ENCODE measurements at places on chromosomes 7 and 10. TPM values are rescaled to one million over a fixed set of nuclear protein-coding genes. Genes with fewer than 3 reads are reported as not detected.

- H3K4me1 ChIP-seq: no peaks in the 10 kb centered on the region
- DNase-seq: no peak
- no peak overlapping the region for H3K4me3 ChIP-seq
- H3K27me3 ChIP-seq: peaks cover 4% of the 10 kb centered on the region
- H3K27ac ChIP-seq: no peak overlapping the region
- no peaks in the 10 kb centered on the region for H3K36me3 ChIP-seq
These were observed 77.7 kb upstream of the GNA12 start for GRCh38 chr7:2921653-2922347.

DNA sequence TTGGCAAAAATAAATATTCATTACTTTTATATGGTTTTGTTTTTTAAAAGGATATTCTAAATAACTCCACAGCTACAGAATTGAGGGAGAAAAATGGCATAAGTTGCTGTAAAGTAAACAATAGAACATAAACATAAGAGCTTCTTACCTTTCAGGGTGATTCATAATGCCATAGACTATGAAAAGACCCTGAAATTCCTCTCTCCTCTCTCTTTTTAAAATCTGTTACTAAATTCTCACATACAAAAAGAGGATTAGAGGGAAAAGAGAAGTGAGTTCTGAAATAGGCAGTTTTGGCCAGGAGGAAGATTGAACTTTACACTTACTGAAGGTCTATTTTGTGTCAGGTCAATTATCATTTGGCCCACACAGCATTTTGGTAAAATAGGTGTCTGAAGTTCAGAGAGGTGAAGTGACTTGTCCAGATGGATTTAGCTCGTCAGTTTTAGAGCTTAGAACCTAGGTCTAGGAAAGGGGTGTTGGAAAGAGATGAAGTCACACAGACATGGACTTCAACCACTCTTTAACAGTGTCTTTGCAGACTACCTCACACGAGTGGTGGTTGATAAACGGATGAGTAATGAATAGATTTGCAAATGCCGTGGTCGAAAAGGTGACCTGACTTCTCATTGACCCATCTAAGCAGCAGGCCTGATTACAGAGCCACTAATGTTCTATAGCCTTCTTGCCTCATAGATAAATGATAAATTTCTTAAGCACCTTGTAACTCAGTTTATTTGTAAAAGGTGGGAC is 190.6 kb upstream of the CCDC6 start:
- H3K36me3 ChIP-seq: no peaks in the 10 kb centered on the region
- no peak overlapping the region for H3K27ac ChIP-seq
- H3K27me3 ChIP-seq: no peaks in the 10 kb centered on the region
- H3K4me3 ChIP-seq: no peak overlapping the region

GRCh38 chr10:23037561-23037960 is 57.8 kb upstream of the MSRB2 start:
- no peaks in the 10 kb centered on the region for H3K27me3 ChIP-seq
- no peaks in the 10 kb centered on the region for H3K4me1 ChIP-seq
- no peaks in the 10 kb centered on the region for H3K36me3 ChIP-seq
- no peak overlapping the region for H3K27ac ChIP-seq
- DNase-seq: no peak
- H3K4me3 ChIP-seq: no peak overlapping the region

GRCh38 chr7:149625947-149626392 is 128.4 kb upstream of the ZNF746 start:
- no peak overlapping the region for H3K4me3 ChIP-seq
- H3K27me3 ChIP-seq: no peaks in the 10 kb centered on the region
- H3K4me1 ChIP-seq: peaks cover 26% of the 10 kb centered on the region
- H3K27ac ChIP-seq: no peak overlapping the region
- H3K36me3 ChIP-seq: peaks cover under 1% of the 10 kb centered on the region

- H3K4me1 ChIP-seq: no peaks in the 10 kb centered on the region
- no peaks in the 10 kb centered on the region for H3K27me3 ChIP-seq
- no peak overlapping the region for H3K4me3 ChIP-seq
These were observed 99.6 kb downstream of the NPSR1 start for GRCh38 chr7:34757570-34758110.

DNA sequence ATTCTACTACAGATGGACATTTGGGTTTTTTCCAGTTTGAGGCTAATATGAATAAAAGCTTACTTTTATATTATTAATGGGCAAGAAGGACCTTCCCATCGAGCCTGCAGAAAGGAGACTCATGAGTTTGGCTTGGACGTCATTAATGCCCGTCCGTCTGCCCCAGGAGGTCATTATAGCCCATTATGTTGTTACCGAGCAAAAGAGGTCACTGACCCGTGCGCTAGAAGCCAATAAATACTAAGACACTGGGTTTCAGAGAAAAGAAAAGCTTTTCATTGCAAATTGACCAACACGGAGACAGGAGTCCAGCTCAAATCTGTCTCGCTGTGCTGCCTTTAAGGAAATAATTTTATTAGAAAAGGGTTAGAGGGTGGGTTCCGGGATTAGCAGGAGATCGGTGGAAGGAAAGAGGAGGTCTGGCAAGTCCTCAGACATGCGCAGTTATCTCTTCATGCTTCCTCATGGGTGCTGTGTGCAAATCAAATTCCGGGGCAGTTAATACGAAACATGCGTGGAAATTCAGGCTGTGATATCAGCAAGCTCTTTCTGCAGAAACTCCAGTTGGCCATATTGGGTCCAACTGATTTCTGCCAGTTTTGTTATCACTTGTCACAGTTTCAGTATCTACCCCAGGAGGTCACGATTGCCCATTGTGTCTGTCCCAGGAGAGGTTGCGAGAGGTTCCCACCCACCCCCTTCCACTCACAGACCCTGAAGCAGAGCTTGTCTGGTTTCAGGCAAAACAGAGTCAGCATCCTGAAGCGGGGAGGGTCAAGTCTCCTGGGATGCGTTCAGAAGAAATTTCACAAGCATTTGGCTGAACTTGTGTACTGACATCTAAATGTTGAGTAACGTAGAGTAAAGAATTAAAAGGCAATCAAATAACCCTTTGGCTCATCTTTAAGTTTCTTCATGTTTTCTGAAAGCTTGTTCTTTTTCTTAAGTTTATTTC is 1.1 kb upstream of the GALNTL5 start:
- DNase-seq: peak; percentile 36
- H3K36me3 ChIP-seq: no peaks in the 10 kb centered on the region

DNA sequence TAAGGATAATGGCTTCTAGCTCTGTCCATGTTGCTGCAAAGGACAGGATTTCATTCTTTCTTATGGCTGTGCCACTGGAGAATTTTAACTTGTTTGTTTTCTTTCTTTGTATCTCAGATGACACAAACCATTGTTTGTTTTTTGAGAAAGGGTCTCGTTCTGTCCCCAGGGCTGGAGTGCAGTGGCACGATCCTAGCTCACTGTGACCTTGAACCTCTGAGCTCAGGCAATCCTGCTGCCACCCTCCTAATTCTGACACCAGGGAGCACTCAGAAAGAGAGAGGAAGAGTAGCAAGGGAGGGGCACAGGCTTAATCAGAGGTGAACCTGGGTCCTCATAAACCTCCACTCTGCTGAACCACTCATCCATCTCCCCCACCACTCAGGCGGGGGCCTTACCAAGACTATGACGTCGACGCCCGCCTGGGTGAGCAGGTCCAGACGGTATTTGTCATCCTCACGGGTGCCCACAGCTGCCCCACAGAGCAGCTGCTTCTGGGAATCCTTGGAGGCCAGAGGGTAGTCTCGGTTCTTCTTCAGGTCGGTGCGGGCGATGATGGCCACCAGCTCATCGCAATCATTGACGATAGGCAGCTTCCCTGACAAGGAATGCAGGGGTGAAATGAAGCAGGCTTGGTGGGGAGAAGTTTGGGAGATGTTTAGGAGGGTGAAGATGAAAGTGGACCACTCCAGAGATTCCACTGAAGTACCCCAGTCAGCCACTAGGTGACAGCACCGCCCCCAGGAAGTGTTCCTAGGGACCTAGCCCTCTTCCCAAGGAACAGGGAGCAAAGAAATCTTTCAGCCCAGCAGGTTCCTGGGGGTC is 11.6 kb downstream of the IMPDH1 start:
- H3K4me1 ChIP-seq: no peaks in the 10 kb centered on the region
- H3K27ac ChIP-seq: no peak overlapping the region
- H3K36me3 ChIP-seq: peaks cover 87% of the 10 kb centered on the region
- H3K4me3 ChIP-seq: no peak overlapping the region

Gene GLI3
- 0.50 TPM for polyA plus RNA-seq

Gene ANKRD2
- polyA plus RNA-seq: 450 TPM

Gene PTF1A
- polyA plus RNA-seq: not detected

Gene LDB1
- 29.5 TPM for polyA plus RNA-seq

- no peaks in the 10 kb centered on the region for H3K27me3 ChIP-seq
- H3K4me3 ChIP-seq: no peak overlapping the region
- H3K4me1 ChIP-seq: no peaks in the 10 kb centered on the region
- no peaks in the 10 kb centered on the region for H3K36me3 ChIP-seq
These were observed 164.8 kb downstream of the THSD7A start for GRCh38 chr7:11667071-11667809.

GRCh38 chr10:24901686-24902399 is 50.6 kb downstream of the PRTFDC1 start:
- no peak overlapping the region for H3K4me3 ChIP-seq
- peaks cover 19% of the 10 kb centered on the region for H3K4me1 ChIP-seq
- no peaks in the 10 kb centered on the region for H3K36me3 ChIP-seq
- DNase-seq: no peak

DNA sequence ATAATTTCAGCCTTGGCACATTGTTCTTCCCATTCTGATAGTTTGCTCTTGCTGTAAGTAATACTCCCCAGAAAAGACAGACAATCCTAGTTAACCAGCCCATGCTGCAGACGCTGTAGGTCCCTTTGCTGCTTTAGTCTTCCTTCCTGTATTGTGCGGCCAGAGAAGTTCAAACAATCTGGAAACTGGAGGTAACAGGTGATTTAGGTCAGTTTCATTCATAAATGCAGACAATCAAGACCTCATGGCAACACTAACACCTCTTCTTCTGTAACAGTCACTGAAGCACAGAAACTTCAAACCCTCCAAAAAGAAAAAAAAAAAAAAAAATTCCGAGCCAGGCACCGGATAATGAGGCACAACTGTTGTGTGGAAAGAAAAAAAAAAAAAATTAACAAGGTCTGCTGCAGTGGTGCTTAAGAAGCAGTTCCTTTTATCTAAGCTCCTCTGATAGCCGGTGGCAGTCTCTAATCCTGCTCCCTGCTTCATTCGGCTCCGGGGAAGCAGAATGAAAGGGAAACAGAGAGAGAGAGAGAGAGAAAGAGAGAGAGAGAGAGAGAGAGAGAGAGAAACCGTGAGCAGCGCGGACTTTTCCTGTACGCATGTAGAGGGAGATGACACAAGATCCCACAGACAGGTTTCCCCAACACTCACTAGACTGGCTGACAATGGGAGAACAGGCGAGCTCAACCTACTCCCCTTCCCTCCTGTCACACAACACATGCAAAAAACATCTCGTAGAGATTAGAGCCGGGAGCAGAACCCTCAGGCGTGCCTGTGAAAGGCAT is at the start of gene SEMA3A:
Gene SEMA3A (minus strand): TSS at position 306 of the 788 bp plus-strand sequence. CDS start 203 bp downstream, at position 103.
- H3K4me1 ChIP-seq: no peaks in the 10 kb centered on the region
- peak within 1 kb of the TSS; percentile 27 for H3K4me3 ChIP-seq
- H3K27ac ChIP-seq: peak within 1 kb of the TSS; percentile 79
- H3K36me3 ChIP-seq: no peaks in the 10 kb centered on the region

DNA sequence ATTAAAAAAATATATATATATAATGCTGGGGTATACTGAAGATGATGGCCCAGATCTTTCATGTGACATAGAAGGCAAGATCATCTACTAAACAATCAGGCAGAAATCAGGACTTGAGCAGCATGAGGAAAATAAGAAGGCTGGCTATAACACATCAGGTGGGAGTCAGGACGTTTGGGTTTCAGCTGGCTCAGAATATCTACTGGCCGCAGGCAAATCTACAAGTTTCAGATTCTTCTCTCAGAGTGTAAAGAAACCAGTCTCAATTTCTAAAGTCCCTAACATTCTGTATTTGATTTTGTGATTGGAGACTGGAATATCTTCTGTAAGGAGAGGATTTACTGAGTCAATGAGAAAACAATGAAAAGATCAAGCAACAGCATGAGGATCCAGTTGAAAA is 37.7 kb upstream of the FAM3C start:
- no peak for DNase-seq
- peaks cover 11% of the 10 kb centered on the region for H3K4me1 ChIP-seq
- H3K36me3 ChIP-seq: no peaks in the 10 kb centered on the region

Gene VENTX
- 0.99 TPM for polyA plus RNA-seq

DNA sequence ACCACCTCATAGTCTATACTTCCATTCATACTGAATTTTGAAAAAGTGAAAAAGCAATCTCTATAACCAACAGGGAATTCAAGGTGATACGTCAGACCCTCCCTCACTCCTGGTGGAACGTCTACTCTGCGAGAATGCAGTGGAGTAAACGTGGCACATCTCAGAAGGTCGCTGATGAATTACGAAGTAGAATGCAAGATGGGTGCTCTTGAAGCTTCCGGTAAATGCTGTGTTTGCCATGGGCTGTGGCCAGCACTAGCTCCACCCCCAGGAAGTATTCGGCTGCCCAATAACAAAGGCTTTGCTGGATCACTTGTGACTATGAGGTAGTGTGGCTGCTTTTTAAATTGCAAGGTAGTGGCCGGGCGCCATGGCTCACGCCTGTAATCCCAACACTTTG is 226.0 kb downstream of the PRPF18 start:
- H3K36me3 ChIP-seq: no peaks in the 10 kb centered on the region
- no peak overlapping the region for H3K4me3 ChIP-seq
- H3K27ac ChIP-seq: no peak overlapping the region
- peaks cover 14% of the 10 kb centered on the region for H3K4me1 ChIP-seq
- DNase-seq: no peak
- no peaks in the 10 kb centered on the region for H3K27me3 ChIP-seq

DNA sequence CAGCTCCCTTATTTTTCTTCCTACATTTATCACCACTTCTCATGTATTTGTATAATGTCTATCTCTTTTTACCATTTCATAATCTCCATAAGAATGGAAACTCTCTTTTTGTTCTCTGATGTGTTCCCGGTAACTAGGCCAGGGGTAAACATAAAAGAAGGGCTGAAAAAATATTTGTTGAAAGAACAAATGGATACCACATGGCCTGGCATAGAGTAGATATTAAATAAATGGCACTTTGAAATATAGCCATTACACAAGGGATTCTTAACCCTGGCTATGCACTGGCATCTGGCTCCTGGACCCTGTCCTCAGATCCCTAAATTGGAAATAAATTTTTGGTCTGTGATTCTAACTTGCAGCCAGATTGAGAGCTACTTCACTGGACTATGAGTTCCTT is 30.4 kb downstream of the ELAPOR2 start:
- no peak for DNase-seq
- H3K4me3 ChIP-seq: no peak overlapping the region
- no peaks in the 10 kb centered on the region for H3K36me3 ChIP-seq
- H3K27me3 ChIP-seq: no peaks in the 10 kb centered on the region

DNA sequence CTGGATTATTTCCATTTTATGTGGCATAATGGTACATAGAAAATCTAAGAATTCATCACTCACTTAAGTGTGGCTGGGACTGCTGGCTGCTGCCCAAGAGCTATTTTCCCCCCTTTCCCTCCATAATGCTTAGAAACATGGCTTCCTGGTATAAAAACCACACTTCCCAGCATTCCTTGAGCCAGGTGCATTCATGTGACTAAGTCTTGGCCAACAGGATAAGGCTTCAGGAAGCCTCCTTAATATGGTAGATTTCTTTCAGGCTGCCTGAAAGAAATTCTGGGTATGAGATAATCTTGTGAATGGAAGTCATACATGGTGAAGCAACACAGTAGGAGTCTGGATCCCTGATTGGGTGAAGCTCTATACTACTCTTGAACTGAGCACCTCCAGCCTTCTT is 178.0 kb downstream of the JAZF1 start:
- H3K4me1 ChIP-seq: peaks cover 16% of the 10 kb centered on the region
- DNase-seq: no peak
- H3K36me3 ChIP-seq: no peaks in the 10 kb centered on the region
- H3K4me3 ChIP-seq: no peak overlapping the region
- no peaks in the 10 kb centered on the region for H3K27me3 ChIP-seq
- H3K27ac ChIP-seq: no peak overlapping the region

GRCh38 chr10:12835709-12836108 is 165.8 kb downstream of the CCDC3 start:
- no peak for DNase-seq
- no peak overlapping the region for H3K4me3 ChIP-seq
- H3K27ac ChIP-seq: no peak overlapping the region
- H3K36me3 ChIP-seq: no peaks in the 10 kb centered on the region
- no peaks in the 10 kb centered on the region for H3K4me1 ChIP-seq
- no peaks in the 10 kb centered on the region for H3K27me3 ChIP-seq
